ENCODE measurements at places on chromosomes 6 and 20.

- DNase-seq, result no peak
These were observed 1.8 kb downstream of the SIM1 start for GRCh38 chr6:100462706-100463629.

DNA sequence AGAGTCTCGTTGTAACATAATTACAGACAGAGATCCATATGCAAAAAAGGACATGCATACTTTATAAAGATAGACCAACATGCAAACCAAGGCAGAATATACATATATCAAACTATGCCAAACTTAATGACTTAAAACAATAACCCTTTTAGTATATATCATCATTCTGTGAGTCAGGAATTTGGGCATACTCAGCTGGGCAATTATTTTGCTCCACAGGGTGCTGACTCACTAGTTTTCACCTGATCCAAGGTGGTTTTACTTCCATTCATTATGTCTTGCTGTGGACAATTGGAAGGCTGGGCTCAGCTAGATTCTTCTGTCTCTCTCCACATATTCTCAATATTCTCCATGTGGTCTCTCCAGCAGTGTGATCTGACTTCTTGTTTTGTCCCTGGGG is 41.2 kb upstream of the RNF146 start:
- no peak for DNase-seq

DNA sequence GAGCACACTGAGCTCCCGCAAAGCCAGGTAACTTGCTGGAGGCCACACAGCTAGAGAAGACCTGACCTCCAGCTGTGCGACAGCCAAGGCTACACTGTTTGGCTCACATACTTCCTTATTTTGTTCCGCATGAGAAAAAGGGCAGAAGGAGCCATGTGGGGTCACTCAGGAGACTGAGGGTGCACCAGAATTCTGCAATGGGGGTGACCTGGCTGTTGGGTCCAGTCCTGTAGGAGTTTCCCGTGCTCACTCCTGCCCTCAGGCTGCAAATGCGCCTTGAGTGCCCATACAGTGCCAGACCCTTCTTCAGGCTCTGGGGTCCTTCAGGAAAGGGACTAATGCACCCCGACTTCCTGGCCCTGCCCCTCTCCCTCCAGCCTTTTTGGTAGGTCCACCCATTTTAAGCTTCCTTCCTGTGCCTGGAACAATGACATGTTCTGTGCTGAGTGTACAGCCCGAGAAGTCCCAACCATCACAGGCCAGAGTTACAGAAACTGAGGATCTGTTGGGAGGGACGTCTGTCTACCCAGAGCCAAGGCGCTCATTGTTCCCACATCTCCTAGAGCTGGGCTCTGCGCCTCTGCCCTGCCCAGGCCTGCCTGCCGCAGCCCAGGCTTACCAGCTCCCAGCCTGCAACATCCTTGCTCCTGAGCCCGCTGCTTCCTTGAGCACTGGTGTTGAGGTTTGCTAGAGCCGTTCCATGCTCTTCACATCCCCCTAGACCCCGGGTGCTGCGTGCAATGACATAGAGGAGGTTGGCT is 33.5 kb upstream of the CD93 start:
- peak; percentile 43 for DNase-seq

DNA sequence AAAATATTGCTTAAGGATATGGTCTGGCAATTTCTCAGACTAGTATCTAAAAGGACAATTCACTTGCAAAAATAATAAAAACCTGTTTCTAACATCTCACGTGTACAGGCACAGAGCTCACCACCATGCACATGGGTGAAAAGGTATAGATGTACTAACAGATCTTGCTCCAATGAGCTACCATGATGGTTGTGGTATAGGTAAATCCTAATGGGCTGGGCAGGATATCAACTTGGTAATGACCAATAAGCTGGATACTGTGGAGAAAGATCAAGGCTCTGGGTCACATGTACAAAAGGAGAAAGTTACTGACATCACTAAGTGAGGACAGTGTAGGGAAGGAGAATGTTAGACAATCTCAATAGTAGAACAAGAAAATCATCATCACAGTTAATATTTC is 111.0 kb upstream of the NUP153 start:
- DNase-seq, result no peak

GRCh38 chr6:84278321-84278998 is 51.0 kb upstream of the CEP162 start:
- DNase-seq, result no peak

DNA sequence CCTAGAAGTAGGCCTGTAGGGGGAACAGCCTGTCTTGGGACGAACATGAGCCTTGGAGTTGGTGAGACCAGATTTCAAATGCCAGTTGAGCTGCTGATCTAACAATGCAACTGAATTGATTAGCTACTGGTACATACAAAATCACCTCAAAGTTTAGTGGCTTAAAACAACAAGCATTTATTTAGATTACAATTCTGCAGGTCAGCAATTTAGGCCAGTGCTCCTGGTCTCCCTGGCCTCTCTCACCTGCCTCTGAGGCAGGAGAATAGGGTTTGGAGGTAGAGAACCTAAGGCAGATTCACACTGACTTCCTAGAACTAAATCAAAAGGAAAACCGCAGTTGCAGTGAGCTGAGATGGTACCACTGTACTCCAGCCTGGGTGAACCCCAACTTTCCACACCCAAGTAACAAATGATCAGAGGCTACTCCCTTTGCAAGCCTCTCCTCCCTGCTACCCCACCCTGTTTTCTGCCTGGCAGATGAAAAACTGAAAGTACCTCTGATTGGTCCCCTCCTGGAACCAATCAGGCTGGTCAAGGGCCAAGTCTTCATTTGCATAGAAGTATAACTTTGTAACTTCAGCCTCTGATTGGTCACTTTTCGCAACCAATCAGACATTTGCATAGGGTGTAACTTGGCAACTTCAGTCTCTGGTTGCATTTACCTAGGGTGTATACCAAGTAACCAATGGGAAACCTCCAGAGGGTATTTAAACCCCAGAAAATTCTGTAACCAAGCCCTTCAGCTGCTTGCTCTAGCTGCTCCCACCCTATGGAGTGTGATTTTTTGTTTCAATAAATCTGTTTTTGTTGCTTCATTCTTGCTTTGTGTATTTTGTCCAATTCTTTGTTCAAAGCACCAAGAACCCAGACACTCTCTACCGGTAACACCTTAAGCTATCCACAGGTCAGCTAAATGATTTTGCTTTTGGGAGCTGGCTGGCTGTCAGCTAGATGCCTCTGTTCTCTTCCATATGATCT is 8.1 kb upstream of the UBR2 start:
- DNase-seq, result no peak

DNA sequence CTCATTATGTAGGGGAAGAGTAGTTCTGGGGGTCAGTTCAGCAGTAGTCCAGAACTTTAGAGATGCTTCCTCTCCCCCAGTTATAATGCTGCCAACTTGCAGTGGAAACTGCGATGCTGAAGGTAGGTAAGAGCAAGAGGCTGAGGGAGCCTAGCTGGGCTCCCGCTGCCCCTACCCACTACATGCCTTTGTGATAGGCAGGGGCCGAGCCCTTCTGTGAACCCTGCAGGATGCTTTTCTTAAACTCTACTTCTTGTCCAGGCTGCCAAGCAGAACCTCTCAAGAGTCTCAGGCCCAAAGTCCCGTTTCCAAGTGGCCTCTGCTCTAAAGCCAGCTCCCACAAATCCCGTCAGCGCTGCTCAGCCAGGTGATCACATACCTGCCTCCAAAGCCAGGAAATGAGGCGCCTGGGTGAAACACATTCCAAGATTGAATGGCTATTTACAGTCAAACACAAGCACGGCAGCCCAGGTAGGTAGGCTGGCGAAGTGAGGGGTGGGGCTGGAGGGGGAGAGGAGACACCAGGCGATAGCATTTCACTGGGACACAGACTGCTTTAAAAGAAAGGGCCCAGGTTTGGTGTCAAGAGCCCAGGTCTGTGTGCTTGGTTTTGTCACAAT is 150.7 kb downstream of the CD24 start:
- DNase-seq, result peak; percentile 73
